ENCODE measurements at places on chromosomes 16 and 17.

DNA sequence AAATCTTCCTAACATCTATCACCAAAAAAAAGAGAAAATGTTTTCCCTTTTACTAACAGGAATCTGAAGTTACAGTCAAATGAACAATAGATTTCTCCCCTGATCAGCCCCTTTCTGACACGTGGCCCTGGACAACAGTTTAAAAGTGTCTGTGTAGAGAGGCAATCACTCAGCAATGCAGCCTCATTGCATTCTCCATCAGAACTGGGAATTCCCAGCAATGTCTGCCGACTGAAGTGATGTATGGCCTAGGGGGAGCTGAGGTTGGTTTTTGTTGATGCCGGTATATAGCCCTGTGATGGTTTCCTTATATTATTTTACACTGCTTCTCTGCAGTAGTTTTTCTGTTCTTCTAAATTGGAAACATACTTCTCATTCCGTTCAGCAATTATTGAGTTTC, 904.3 kb upstream of the CDH8 start:
- no peak for DNase-seq

DNA sequence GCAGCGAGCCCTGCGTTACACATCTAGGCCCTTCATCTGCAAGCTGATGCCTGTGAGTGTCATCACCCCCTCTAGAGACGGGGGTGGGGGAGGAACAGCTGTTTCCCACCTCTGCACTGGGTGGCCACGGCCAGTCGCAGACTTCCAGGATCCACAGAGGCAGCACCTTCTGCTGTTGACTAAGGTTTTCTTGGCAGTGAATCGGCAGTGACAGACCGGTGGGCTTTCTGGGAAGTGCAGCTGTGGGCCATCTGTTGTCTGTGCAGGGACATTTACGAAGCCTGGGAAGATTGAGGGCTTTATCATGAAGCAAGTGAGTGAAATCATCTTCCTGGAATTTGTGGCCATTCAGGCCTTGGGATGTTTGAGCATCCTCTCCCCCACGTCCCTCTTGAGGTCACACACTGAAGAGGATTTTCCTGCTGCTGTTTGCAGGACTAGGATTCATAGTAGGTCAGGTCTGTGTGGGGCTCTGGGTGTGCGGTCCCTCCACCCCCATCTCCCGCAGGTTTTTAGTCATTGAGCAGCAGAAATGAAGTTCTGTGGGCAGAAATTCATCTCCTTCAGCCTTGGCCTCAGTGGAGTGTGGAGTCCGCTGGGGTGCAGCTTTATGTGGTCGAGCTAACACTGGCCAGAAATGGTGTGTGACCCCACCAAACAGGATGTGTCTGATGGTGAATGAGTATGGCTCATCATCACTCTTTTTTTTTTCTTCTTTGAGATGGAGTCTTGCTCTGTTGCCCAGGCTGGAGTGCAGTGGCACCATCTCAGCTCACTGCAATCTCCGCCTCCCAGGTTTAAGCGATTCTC, 12.0 kb downstream of the PGS1 start:
- DNase-seq = no peak

DNA sequence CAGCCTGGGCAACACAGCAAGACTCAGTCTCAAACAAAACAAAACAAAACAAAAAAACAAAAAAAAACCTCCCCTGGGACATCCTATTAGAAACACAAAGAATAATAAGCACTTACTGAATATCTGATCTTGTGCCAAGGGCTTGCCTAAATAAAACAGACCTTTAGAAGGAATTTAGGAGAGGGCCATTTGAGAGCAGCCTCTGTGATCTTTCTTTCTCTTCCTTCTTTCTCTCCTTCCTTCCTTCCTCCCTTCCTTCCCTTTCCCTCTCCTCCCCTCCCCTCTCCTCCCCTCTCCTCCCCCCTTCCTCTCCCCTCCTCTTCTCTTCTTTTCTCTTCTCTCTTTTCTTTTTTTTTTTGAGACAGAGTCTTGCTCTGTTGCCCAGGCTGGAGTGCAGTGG, 12.3 kb downstream of the ITGAL start:
- no peak for DNase-seq

DNA sequence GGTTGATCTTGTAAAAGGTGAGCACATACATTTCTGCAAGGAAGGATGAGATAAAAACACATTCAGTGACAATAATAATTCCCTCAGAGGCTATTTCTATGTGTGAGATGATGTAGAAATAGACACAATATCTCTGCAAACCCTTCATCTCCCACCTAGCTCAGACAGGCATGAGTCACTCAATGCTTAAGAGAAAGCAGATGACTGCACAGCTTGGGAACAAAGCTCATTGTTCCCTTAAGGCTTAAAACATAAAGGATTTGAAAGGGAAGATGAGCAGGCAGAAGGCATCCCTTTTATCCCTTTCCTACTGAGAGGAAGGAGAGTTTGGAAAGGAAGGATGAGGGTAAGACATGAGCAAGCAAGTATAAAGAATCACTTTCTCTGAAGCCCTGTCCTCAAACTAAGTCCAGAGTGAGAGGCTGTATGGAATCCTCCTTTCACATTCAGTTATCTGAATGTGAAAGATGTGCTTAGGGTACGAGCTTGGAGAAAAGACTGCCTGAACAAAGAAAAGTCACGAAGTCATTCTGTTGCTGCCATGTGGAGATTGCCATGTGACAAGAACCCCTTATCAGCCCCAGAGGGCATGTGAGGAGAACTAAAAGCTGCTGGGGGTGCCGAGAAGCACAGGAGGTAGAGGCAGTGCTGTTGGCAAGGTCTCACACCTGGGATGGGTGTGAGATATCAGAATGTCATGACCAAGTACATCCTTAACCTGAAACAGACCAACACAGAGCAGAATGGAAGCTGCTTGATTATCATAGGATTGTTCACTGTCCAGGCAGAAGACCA, 58.2 kb downstream of the CNTNAP4 start:
- no peak for DNase-seq

- DNase-seq = no peak
Observed at GRCh38 chr17:40422990-40423633, 5.4 kb upstream of the TOP2A start.

GRCh38 chr16:83717308-83717707, 90.5 kb upstream of the HSBP1 start:
- no peak for DNase-seq

GRCh38 chr16:89596957-89597649, 16.3 kb upstream of the DPEP1 start:
- no peak for DNase-seq

DNA sequence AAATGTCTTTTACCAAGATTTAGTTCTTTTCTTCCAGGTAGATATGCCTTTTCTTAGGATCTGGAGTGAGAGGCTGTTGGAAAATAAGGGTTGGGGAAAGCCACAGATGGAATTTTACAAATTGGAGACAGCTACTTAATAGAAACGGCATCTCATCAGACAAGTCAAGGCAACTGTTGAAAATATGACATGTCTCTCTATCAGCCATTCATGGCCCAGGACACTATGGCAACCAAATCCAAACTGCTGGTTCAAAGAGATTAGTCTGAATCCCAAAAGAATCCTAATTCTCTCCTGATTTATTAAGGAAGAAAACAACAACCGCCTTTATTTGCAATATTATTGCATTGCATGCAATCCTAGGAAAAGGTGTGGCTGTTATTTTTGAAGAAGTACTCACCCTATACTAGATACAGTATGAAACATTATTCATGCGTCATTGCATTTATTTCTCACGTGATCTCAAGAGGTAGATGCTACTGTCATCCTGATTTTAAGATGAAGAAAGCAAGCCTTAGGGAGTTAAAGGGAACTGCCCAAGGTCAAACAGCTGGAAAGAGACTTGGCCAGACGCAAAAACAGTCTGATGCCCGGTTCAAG, 12.6 kb upstream of the CEP20 start:
- no peak for DNase-seq

- no peak for DNase-seq
Observed at GRCh38 chr17:15951368-15952047, 6.6 kb downstream of the ADORA2B start.

- DNase-seq = no peak
Observed at GRCh38 chr17:40951011-40951622, 13.7 kb upstream of the KRT23 start.

GRCh38 chr16:86570558-86571529, 4.2 kb downstream of the FOXC2 start:
- no peak for DNase-seq

DNA sequence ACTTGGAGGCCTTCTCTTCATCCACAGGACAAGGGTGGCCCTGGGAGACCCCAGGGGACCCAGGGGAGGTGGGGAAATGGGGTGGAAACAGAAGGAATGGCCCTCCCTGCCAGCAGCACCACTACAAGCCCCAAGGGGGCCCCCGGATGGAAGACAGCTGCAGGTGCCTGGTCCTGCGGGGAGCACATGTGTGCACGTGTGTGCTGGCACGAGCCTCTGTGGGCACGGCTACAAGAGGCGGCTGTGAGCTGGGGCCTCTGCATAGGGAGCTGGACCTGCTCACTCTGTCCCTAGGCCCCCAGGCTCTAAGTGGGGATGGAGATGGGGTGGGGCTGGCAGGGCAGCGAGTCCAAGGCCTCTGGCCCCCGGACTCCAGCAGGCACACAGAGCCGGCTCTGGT, 13.2 kb upstream of the AATK start:
- DNase-seq = no peak

DNA sequence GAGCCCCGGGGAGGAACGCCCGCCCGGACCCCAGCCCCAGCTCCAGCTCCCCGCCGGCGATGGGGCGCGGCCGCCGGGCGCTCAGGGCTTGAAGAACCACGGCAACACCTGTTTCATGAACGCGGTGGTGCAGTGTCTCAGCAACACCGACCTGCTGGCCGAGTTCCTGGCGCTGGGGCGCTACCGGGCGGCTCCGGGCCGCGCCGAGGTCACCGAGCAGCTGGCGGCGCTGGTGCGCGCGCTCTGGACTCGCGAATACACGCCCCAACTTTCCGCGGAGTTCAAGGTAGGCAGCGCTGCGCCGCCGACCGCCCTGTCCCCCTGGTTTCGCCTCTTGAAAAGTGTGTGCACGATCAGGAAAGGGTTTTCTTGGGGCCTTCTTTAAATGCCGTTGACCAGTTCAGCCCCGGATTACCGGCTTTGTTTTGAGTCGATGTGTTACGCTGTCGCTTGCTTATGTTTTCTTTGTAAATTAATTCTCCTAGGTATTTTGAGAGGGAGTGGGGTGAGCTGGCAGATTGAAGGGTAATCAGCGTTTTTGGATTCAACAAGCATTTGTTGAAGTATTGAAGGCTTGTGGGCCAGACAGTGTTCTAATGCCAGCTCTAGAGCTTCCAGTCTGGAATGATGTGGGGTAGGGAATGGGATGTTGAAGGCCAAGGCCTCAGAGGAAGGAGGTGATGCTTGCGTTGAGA, 681 bp downstream of the USP43 start:
- DNase-seq = no peak

- DNase-seq = no peak
Observed at GRCh38 chr16:89014403-89015230, 37.6 kb upstream of the CBFA2T3 start.

- no peak for DNase-seq
Observed at GRCh38 chr16:87098361-87098760, 218.8 kb downstream of the C16orf95 start.

GRCh38 chr16:5709889-5710288, 612.3 kb upstream of the EEF2KMT start:
- no peak for DNase-seq

DNA sequence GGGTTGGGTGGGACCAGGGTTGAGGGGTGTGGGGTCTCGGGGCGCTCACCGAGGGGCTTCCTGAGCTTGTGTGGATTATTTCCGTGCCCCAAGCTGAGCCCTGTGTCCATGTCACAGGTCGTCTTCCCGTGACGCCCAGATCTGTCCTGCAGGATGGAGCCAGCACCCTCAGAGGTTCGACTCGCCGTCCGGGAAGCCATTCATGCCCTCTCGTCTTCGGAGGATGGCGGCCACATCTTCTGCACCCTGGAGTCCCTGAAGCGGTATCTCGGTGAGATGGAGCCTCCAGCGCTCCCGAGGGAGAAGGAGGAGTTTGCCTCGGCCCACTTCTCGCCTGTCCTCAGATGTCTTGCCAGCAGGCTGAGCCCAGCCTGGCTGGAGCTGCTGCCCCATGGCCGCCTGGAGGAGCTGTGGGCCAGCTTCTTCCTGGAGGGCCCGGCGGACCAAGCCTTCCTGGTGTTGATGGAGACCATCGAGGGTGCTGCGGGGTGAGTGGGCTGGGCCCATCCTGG, 1.0 kb downstream of the TELO2 start:
- DNase-seq = no peak

- DNase-seq = no peak
Observed at GRCh38 chr16:28096983-28097899, 33.7 kb upstream of the GSG1L start.

GRCh38 chr16:79792664-79793351, 192.3 kb upstream of the MAF start:
- DNase-seq = no peak

DNA sequence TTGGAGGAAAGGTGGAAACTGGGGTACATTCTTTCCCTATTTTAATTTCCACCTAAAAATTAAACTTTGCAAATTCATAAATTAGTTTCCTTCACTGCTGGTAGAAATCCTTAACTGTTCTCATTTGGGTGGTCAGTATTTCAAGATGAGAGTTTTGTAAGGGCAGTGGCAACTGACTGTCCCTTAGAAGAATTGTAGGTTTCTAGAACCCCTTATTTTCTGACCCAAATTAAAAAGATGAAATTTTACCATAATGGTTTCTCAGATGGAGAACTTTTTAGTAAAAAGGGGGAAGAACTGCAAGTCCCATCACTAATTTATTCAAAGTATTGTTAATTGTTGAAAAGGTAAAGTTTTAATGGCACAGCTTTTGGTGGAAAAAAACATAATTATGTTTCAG, 5.6 kb downstream of the IGF2BP1 start:
- DNase-seq = no peak

- DNase-seq = no peak
Observed at GRCh38 chr16:60811657-60812056, 1224.6 kb downstream of the CDH8 start.

DNA sequence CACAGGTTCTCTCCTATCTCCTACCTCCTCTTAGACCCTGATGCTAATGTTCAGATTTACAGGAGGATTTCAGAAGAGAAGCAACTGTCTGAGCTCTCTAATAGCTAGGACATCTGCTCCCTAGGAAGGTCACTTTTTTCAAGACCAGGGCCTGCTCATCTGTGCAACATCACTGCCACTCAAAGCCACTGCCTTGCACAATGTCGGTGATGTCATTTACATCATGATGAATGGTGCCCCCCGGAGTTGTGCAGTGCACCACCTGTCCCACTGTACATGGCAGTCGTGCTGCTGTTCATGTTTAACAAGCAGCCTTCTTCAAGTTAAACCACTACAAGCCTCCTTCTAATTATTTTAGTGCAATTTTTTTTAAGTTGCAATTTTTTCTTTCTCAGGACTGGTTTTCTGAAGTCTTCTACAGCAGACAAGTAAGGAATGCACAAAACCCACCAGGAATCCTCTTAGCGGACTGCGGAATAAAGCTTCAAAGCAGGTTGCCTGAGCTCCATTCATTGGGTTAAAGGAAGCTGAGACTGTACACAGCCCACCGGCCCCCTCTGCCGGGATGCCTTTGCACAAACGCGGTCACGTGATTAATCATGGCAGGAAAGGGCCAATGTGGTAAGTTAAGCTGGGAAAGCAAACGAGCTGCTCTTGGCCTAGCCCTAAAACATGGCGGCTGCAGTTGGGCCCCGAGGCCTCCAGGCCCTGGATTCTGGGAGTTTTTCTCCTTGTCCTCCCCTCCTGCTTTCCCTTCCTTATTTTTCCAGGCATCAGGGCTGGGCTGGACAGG, 74.1 kb downstream of the MYH11 start:
- DNase-seq = no peak

- no peak for DNase-seq
Observed at GRCh38 chr16:89473136-89473712, 17.1 kb downstream of the ANKRD11 start.
